ENCODE measurements at places on chromosomes 5 and 9.
A peak's percentile ranks its signal among the peaks of the same experiment; 100 is the strongest.

- DNase-seq: no peak
These were observed 674 bp downstream of the C5orf15 start for GRCh38 chr5:133967698-133968203.

DNA sequence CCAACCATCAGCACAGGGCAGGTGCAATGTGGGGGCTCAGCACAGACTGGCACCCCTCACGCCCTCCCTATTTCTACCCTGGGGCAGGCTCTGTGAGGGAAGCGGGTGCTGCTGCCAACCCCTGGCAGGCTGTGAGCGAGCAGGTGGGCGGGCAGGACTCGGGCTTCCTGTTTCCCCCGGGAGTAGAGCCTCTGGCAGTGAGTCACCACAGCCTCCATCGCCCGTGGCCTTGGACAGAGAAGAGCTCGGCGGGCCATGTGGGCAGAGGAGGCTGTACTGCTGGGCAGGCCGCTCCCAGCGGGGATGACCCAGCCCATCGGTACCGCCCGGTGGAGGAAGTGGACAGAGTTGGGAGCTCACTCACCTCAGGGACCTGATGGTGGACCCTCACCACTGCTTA, 16.6 kb downstream of the KCNT1 start:
- DNase-seq: no peak

DNA sequence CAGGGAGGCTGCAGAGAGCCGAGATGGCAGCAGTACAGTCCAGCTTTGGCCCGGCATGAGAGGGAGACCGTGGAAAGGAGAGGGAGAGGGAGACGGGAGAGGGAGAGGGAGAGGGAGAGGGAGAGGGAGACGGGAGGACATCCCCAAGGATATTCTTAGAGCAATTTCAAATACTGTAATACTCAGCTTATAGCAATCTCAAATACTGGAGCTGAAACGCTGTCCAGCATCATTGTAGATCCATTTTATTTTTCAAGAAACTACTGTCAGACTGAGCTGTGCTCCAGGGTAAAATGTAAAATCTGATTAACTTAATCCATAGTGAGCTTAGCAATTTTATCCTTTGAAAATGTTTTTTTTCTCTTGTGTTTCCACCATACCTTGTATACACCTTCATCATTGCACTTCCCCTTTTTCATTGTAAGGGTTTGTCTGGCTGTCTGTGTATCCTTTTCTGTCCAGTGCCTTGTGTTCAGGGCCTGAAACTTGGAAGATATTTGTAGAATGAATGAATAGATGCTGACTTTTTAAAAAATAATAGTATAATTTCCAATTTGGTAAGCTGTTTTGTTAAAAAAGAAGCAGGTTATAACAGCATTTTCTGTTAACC, 64.0 kb upstream of the LRRC70 start:
- DNase-seq: no peak

- no peak for DNase-seq
These were observed 34.2 kb downstream of the THBS4 start for GRCh38 chr5:80069251-80069800.

- no peak for DNase-seq
These were observed 28.6 kb downstream of the IDNK start for GRCh38 chr9:83651558-83651957.

- DNase-seq: no peak
These were observed 99.7 kb downstream of the PLCXD3 start for GRCh38 chr5:41410737-41411136.

DNA sequence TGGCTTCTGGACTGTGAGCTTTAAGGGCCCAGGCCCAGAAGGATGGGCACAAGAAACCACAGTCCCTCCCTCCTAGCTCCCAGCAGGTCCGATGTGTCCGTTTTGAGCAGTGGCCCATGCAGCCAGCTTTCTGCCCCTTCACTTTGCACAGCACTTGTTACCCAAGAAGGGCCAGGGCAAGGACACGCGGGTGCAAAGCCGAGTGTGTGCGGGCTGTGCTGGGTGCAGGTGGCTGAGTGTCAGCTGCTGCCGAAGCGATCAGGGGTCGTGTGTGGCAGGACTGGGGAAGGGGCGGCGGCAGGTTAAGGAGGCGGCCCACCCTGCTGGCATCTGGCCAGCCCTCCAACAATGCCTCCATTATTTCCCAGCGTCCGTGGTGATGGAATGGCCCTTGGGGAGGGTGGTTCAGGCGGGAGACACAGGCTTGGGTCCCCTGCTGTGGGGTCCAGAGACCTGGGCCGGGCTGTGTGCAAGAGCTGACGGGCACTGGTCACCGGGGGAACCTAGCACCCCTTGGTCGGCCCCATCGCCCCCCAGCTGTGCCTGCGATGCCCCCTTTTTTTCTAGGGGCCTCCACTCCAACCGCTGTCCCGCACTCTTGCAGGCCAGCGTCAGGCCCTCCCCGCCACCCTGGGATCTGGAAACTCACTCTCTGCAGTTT, 653 bp downstream of the LHX3 start:
- DNase-seq: no peak

DNA sequence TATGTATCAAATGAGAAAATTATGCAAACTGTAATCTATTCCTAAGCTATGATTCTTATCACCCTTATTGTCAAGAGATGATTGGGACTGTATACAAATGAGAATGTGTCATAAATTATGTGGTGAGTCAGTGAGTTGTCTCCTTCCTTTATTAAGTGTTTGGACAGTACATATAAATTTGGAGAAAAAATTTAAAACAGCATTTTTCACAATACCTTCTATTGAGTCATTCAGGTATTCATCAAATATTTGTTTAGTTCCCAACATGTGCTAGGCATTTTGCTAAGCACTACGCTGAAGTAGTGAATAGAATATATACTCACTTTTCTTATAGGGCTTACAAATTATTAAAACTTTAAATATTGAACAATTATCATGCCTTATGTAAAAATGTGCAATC, 36.3 kb upstream of the PTPRD start:
- DNase-seq: no peak

DNA sequence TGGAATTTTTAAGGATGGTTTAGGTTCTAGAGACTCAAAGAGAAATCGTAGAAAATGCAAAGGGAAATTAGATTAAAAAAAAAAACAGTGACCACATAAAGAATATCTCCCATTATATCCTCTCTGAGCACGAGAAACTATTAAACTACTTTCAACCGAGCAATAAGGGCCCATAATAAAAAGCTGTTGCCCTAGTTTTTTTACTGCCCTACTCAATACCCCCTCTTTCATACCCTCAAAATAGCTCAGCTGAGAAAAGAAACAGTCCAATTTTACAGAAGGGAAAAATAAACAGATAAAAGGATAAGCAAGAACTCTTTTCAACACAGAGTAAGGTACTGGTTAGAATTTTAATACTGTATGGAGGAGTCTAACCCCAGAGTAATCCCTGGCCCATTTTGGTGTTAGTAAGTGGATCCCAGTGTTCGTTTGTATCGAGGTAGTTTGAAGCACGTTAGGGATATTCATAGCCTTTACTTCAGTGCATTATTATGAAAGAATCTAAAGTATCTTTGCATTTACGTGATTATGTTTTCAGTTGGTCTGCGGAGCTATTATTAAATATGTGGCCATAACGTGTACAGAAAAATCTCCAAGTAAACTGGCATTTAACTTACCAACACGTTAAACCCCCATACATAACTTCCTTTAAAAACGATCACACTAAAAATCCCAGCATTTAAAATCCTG, 980 bp upstream of the RHOBTB3 start:
- DNase-seq: no peak

- DNase-seq: no peak
These were observed 81.9 kb downstream of the SPTLC1 start for GRCh38 chr9:92033307-92033706.

DNA sequence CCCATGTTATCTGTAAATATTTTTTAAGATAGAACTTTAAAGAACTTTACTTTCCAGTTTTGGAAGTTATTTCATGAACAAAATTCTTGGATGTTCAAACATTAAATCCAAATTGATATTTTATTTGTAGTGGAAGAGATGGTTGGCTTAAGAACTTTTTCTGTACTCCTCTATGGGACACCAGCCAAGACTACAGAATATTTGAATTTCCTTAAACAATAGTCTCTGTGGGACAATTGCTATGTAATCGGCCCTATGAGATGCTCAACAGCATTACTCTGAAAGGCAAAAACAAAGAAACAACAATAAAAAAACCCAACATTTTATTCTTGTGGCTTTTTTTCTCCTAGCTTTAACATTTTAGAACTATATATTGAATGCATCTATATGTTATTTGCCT, 289.3 kb downstream of the ARHGEF28 start:
- DNase-seq: no peak

- DNase-seq: no peak
These were observed 284.5 kb downstream of the ZNF608 start for GRCh38 chr5:124461941-124462340.

GRCh38 chr5:122690266-122690665, 84.6 kb upstream of the SNX2 start:
- DNase-seq: no peak

DNA sequence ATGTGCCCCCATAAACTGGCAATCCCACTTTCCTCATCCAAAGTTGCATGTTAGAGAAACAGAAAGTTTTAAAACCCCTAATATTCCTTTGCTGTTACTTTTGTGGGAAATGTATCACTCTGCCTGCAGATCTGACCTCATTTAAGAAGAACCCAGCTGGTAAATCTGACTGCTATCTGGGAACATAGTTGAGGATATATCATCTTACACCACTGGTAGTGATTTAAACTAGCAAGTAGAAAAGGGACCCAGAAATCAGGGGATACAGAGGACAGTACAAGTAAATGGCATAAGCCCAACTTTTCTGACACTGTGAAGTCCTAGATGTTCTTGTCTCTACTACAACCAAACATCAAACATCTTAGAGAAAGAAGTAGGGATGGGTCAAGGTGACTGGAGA, 1060.5 kb upstream of the DMAC1 start:
- no peak for DNase-seq

- no peak for DNase-seq
These were observed 9.3 kb upstream of the RBM22 start for GRCh38 chr5:150710165-150710564.

DNA sequence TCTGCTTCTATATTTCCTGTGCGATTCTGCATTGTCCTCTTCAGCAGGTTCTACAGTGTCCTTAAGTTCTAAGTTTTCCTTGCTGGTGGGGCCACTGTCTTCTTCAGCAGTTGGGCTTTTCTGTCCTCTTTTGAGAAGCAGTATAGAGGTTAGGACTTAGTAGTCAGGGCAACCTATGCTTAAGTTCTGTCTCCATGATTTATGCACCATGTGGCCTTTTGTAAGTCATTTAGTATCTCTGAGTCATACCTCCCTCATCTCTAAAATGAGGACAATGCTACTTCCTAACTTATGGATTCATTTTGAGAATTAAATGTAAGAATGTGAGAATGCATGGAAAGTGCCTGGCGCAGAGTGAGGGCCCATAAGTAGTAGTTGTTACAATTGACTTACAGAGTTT, 46.8 kb downstream of the GRIN3A start:
- no peak for DNase-seq

DNA sequence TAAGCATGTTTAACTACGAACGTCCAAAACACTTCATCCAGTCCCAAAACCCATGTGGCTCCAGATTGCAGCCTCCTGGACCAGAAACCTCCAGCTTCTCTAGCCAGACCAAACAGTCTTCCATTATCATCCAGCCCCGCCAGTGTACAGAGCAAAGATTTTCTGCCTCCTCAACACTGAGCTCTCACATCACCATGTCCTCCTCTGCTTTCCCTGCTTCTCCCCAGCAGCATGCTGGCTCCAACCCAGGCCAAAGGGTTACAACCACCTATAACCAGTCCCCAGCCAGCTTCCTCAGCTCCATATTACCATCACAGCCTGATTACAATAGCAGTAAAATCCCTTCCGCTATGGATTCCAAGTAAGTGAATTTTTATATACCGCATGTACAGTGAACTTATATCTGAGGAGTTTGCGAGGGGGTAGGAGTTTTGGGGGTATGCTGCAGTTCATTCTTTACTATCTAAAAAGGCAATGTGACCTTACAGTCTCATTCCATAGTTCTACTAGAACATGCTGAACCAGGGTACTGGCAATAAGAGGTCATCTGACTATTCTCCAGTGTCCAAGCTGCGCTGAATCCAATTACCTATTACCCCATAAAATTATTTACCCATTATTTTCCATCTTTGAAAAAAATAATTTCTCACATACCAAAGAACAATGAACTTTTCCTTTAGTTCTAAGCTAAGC, 3.1 kb downstream of the MYOT start:
- DNase-seq: no peak

DNA sequence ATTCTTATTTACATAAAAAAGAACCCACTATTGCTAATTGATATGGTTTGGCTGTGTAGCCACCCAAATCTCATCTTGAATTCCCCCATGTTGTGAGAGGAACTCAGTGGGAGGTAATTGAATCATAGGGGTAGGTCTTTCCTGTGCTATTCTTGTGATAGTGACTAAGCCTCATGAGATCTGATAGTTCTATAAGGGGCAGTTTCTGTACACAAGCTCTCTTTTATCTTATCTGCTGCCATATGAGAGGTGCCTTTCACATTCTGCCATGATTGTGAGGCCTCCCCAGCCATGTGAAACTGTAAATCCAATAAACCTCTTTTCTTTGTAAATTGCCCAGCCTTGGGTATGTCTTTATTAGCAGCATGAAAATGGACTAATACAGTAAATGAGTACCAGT, 58.2 kb upstream of the PRR16 start:
- DNase-seq: no peak

- DNase-seq: peak; percentile 47
These were observed 146.6 kb downstream of the GAPVD1 start for GRCh38 chr9:125407974-125408900.

DNA sequence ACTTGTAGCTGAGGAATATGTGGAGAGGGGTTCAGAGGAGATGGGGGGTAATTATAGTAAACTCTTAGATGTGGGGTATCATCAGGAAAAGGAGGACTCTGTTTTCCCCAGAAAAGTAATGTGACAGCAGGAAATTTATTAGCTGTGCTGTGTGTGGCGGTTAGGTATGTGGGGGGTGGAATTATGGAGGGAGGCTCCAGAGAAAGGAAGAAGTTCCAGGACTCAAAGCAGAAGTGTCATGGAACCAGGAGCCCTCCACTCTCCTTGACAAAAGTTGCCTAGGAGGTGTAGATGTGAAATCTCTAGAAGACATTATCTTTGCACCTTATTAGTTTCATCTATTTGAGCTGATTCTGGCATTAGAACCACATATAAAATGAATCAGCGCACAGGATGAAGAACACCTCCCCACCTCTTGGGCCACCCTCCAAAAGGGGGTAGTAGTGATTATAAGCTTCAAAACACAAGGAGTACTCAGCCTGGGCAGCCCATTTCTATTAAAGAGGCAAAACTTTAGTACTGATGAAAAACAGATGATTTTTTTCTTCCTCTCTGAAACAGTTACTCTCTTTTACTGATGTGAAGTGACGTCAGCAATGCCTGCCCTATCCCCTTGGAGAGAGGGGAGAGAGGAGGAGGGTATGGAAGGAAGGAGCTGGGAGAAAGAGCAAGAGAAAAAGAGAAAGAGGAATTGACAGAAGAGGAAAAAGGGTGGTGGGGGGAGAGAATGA, 18.2 kb downstream of the NR2F1 start:
- DNase-seq: no peak

DNA sequence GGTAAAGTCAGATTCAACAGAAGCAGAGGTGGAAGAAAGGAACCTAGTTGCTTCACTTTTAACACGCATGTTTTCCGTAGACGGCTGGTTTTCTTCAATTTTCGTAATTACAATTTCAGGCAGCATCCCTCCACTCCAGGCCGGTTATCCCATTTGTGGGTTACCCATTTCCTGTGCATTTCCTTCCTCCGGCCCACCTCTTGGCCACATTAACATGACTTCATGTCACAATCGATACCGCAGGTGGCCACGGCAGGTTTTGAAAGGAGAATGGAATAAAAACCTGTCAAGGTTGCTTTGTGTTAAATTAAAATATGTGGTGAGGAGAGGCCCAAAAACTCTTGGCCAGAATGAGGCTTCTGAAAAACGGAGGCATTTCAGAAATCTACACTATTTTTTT, 130.2 kb downstream of the PCSK5 start:
- DNase-seq: no peak

GRCh38 chr9:6055216-6055615, 39.8 kb upstream of the RANBP6 start:
- DNase-seq: no peak
